ENCODE measurements at places on chromosomes 3 and 15.

- DNase-seq: no peak
Observed at GRCh38 chr15:62770111-62770660, 272.4 kb upstream of the TPM1 start.

- DNase-seq: no peak
Observed at GRCh38 chr15:69653846-69654245, 201.2 kb downstream of the RPLP1 start.

- DNase-seq: no peak
Observed at GRCh38 chr3:152376351-152377183, 107.8 kb downstream of the MBNL1 start.

DNA sequence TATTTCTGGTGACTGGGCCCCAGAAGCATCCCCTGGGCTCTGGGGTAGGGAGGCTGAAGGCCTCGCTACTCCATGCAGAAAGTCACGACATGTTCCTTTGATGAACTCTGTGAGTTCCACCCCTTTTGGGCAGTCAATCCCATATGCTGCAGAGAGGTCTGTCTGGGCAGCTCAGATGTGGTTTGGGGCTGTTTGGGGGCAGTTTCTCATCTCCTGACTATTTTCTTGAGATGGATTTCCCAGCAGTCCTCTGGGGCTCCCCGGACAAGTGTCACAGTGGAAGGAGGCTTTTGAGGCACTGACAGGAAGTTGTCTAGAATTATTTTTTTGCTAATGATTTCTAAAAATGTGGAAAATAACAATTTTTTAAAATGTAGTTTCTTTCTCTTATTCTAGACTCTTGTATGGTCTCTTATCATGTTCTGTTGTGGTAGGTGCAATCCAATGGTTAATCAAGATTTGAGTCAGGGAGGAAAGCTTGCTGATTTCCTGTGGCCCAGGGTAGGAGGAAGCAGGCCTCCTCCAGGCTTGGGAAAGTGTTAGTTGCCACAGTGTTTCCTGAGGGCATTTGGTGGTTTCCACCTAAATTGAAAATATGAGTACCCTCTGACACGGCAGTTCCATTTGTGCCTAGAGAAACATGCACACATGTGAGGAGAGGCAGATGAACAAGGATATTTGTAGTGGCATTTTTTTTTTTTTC is 19.9 kb upstream of the TATDN2 start:
- DNase-seq: no peak

DNA sequence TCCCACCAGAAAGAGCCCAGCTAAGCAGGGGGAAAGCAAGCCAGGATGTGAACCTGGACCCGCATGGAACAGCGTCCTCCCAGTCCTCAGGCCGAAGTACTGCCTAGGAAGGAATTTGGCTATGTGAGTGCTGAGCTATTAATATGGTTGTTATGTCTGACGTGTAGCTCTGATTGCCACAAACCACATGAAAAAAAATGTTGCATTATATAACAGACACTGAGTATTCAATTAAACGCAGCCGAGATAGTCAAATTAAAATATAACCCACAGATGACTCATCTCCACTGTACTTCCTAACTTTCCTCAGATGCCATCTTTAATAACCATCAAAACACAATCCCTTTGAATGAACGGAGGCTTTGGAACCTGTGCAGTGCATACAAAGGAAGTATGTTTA is 111.1 kb downstream of the GABRB3 start:
- no peak for DNase-seq

GRCh38 chr3:15934389-15935195 is 136.8 kb upstream of the ANKRD28 start:
- no peak for DNase-seq

DNA sequence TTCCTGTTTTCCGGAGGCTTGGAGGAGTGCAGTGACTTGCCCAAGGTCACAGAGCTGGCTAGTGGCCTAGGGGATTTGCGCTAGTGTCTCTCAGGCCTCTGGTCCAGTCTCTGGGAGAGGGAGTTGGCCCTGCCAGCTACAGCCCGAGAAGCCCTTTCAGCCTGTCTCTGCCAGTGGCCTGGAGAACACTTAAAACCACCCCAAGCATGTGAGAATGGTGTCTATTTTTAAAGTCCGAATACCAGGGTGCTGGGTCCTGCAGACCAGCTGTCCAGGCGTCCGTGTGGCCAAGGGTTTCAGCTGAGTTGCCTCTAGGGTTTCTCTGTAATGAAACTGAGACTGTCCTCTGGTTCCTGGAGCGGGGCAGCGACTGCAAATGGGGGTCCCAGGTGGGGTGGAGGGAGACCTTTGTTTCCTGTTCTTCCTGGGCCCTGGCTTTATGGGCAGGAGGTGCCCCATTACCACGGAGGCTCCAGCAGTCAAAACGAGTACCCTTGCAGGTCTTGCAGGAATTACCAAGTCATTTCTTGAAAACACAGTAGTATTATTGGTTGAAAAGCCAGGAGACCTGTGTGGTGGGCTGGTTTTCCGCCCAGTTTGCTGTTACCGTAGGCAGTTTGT is 2.2 kb downstream of the CAND2 start:
- no peak for DNase-seq

GRCh38 chr3:124277144-124277890 is 285.4 kb upstream of the ROPN1 start:
- DNase-seq: no peak

DNA sequence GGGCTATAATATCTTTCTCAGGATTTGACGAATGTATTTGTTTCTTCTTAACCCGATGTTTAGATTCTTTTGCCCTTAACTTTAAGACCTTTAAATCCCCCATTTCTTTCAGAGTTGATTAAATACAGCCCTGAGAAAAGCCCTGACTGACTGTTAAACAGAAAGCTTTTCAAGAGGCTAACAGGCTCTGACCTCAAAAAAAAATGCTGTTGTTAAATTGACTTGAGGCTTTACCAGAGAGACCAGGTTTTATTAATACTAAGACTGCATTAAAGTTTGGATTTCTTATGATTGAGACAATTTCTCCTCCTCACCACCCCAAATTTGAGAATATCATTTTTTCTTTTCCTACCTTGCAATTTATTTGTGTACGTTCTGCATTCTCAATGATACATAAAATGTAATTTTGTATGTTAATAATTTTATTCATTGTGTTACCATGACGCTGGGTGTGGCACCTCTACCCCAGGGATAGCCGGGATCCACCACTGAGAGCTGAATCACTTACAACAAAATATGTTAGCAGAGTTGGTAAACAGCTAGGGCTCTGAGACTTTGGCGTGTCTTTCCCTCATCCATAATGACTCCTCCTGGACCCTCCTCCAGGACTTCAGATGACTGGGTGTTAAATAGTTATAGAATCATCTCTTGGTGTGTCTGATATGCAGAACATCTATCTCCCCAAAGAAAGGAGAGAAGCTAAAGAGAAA is 753.5 kb downstream of the NAALADL2 start:
- no peak for DNase-seq

GRCh38 chr3:65406470-65406869 is 632.2 kb downstream of the MAGI1 start:
- no peak for DNase-seq

DNA sequence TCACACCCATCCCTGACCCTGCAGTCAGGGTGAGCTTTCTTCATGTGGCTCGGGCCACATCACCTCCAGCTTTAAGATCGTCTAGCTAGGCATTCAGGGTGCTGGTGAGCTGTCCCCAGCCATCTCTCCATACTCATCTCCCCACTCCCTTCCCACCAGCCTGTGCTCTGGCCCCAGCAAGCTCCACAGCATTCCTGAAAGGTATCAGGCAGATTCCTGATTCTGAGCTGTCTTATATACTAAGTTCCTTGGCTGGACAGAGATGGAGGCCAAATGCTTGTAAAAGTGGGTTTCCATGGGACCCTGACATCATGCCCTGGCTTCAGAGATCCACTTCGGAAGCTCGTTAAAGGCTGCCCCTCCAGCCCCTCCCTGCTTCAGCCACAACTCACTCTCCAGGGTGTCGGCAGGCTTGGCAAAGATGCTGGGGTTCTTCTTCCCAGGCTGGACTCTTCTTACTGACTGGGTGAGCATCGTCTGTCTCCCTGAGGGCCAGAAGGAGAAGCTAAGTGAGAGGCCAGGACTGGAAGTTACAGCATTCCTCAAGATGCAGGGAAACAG is 3.9 kb downstream of the CILP start:
- no peak for DNase-seq

DNA sequence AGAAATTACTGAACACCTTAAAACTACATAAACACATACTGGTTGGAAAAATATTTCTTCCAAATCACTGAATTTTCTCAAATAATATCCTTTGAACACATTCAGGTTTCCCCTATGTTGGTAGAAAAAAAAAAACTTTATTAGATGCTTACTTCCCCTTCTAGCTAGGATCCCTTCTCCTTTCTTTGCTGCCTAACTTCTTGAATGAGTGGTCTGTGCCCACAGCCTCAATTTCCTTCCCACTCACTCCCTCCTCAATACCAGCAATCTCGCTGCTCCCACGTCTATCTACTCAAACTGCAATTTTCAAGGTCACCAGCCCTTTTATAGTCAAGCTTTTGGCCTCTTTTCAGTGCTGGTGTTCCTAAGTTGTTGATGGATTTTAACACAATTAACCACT is 8.3 kb downstream of the CD200R1 start:
- no peak for DNase-seq

- no peak for DNase-seq
Observed at GRCh38 chr15:61871926-61872522, 188.2 kb downstream of the VPS13C start.

DNA sequence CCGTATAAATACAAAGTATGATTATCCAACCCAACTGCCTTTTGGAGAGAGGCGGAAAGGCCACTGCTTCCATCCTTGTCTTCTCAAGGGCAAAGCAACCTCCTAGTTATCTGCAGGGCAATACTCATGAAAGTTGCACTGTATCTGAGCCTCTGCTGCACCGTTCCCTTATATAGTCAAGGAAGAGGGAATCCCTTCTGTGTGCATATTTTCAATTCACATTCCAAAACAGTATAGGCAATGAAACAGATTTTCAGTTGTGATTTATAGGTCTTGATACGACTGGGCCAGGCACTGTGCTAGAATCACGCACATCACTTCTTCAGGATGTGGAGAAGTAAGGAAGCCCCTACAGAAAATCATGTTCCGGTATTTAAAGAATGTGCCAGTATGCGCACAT is 455.7 kb downstream of the FOXP1 start:
- DNase-seq: no peak

DNA sequence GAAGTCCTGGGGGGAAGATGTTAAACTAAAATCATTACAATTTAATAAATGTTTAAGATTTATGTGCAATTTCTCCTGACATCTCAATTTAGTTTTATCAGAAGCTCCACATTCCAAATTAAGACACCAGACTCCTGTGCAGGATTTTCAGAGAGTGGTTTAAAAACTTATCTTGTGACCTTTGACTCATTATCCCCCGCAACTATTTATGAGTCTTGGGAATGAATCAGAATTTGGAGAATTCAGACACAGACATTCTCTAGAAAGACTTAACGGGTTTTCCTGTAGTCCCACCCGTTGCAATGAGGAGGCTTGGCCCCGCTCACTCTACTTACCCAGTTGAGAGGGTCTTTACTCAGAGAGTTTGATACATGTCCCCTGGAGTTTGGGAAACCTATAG is 7.1 kb downstream of the OR5K2 start:
- no peak for DNase-seq

DNA sequence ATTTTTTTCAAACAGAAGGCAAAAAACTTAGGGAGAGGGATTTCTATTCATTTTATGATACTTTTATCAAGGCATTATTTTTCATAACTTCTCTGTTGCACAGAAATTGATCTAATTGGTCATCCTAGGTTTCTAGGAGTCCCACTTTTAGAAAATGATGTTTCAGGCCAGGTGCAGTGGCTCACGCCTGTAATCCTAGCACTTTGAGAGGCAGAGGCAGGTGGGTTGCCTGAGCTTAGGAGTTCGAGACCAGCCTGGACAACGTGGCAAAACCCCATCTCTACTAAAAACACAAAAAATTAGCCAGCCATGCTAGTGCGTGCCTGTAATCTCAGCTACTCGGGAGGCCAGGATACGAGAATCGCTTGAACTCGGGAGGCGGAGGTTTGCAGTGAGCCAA is 2.8 kb downstream of the LACTB start:
- DNase-seq: no peak

DNA sequence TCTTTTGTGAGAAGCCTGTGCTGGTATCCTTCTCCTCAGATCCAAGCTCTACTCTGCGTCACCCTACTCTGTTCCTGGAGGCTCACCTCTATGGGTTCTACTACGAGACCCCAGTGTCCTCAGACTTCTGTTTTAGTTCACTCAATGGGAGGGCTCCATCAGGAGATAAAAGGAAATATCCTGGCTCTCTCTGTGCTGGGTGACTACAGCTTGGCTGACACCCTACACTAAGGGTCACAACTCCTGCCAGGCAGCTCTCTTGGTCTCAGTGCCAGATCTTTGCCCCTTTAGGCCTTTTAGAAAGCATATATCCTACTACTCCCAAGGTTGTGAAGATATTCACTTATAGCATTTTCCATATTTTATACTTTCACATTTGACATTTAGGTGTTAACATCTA is 46.5 kb downstream of the SPG11 start:
- DNase-seq: no peak

DNA sequence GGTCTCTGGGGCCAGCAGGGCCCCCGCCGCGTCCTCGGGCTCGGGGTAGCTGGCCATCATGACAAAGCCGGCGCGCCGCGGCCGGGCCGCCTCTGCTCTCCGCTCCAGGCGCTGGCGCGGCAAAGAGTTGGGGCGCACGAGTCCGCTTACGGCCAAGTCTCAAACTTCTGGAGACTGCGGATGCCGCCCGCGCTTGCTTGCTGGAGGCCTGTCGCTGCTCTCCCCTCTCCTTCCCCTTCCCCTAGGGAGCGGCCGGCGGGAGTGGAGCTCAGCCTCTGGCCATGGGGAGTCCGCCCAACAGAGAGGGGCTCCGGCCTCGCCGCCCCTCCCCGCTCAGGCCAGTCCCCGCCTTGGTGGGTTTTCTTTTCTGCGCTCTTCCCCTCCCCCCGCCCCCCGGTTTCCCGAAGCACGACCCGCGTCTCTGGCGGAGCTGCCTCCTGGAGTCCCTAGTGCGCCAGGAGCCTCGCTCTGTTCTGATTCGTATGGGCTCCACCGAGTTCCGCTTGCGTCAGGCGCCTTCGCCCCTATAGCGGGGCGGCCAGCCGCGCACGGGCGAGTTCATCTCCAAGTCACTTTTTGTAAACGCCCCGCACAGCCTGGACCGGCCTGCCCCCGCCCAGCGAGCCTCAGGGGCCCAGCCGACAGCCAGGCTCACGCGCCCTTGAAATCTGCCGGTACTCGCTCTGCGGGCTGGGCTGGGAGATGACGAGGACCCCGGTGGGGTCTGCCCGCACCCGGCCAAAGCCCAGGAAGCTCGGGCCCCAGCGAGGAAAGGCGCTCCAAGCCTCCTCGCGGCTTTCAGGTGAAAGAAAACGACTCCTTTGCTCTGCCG is at the start of the genes FOXL2 and FOXL2NB:
Gene FOXL2 (minus strand): TSS at position 475 of the 832 bp plus-strand sequence. CDS start 415 bp downstream, at position 60.
Gene FOXL2NB (plus strand): TSS at position 555 of the 832 bp plus-strand sequence. CDS start 148 bp downstream, at position 703.
- DNase-seq: no peak
